CD4-positive, CD25-positive, alpha-beta regulatory T cell (primary cell): ENCODE measurements at places on chromosomes 3 and 15.

DNA sequence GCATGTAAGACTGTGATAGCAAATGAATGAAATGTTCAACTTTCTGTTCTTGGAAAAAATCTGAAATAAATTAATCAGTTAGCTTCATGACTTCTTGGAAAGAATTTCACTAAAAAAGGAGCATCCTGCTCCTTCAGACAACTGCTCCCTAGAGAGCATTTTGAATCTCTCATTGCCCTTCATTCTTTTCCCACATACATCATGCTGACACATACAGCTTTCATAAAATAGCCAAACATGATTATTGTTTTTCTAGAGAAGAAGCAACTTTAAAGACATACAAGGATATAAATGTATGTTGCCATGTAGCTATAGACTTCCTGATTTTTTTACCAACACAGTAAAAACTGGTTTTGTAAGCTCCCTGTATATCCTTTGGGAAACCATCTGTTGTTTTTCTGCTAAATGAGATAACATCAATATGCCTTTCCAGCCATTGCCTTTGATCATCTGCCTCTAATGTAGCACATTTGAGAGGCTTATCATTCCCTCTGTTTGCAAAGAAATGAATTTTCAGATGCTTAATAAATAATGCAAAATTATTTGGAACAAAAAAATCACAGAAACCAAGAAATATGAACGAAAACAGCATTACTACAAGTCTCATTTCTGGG is 248.2 kb upstream of the GPR149 start:
- no peak for DNase-seq

DNA sequence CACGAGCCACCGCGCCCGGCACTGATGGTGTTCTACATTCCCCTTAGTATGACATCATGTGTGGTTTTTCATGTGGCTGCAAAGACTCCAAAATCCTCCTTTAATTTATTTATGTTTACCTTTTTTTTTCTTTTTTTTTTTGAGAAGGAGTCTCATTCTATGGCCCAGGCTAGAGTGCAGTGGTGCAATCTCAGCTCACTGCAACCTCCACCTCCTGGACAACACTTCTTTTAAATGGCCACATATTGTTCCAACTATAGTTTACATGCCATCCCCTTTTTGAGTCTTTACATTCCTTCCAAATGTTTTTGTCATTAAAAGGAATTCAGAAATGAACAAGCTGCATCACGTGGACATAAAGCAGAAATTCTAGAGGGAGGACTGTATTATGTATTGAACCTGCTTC is 10.3 kb upstream of the CDV3 start:
- no peak for DNase-seq

DNA sequence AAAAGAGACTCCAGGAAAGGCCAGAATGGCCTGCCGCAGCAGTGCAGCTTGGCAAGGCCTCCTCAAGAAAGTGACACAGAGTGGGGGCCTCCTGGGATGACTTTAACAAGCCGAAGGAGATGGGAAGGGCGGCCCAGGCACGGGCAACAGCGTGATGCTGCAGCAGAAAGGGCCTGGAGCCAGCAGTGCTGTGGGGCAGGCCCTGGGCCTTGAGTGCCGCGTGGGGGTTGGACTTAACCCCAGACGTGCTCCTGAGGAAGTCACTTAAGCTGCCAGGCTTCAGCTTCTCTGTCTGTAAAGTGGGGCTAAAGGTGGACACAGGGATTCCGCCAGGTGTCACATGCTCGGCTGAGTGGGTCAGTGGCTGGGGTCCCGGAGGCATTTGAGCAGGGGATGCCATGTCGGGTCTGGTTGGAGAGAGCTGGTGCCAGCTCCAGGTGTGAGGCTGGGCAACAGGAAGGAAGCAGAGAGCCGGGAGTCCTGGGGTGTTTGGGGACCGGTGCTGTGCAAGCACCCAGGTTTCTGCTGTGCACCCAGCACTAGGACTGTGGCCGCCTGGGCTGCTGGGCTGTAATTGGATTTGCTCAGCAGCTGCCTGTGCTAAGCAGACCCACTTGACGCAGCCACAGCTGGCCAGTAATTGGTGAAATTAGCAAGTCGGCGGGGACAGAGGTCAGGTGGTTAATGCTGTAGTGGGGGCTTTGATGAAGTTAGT is 7.8 kb downstream of the DNAJB8 start:
- no peak for DNase-seq

DNA sequence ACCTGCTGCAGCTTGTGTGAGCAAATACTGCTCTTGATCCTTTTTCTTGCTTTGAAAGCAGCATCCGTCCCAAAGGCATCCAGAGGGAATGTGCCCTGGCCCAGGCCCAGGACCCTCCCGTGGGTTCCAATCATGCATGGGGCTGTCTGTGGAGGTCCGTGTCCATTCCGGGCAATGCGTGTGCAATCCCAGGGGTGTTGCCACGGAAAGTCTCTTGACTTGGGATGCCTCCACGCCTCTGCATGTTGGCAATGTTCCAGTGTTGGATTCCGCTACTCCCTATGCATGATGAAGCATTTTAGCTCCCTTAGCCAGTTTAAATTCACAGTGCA is 105.7 kb downstream of the SNRPN start:
- no peak for DNase-seq

DNA sequence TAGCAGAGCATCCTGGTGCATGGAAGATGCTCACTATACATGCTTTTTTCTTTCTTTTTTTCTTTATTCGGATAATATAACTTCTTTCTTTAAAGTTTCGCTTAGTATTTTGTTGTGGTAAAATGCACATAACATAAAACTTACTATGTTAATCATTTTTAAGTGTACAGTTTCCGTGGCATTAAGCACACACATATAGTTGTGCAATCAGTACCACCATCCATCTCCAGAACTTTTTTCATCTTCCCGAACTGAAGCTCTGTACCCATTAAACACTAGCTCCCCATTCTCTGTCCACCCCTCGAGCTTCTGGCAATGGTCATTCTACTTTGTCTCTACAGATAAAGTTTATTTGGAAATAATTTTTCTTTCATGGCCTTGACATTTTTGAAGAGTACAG is 1.0 kb upstream of the JAGN1 start:
- no peak for DNase-seq

DNA sequence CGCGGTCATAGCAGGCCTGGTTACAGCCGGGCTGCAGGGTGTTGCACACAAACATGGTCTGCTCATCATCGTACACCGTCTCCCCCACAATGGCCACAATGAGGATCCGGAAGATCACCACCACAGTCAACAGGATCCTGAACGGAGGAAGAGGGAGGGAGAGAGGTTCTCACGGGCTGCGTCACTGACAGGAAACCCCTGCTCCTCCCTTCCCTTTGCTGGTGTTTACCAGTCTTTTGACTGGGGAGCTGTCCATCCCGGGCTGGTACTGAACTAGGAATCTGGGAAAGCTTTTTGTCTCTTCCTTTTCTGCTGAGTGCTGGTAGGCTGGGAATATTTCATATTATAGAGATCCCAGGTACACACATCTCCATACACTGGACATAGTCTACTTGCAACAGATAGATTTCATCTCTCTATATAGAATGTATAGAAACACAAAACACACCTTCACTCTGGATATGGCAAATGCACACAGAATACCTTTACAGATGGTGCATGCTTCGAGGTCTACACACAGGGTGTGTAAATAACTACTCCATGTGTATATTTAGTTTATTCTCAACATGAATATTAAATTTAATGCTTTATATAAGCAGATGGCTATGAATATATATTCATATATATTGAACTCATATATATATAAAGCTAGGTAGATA is 1.4 kb downstream of the GJD2 start:
- peak; percentile 21 for DNase-seq

- no peak for DNase-seq
Measured at GRCh38 chr15:31869686-31870307, 160.5 kb upstream of the CHRNA7 start.

GRCh38 chr3:195921334-195921791 is 13.0 kb upstream of the TNK2 start:
- DNase-seq: no peak

GRCh38 chr15:58684751-58685150 is 64.8 kb downstream of the ADAM10 start:
- DNase-seq: no peak

DNA sequence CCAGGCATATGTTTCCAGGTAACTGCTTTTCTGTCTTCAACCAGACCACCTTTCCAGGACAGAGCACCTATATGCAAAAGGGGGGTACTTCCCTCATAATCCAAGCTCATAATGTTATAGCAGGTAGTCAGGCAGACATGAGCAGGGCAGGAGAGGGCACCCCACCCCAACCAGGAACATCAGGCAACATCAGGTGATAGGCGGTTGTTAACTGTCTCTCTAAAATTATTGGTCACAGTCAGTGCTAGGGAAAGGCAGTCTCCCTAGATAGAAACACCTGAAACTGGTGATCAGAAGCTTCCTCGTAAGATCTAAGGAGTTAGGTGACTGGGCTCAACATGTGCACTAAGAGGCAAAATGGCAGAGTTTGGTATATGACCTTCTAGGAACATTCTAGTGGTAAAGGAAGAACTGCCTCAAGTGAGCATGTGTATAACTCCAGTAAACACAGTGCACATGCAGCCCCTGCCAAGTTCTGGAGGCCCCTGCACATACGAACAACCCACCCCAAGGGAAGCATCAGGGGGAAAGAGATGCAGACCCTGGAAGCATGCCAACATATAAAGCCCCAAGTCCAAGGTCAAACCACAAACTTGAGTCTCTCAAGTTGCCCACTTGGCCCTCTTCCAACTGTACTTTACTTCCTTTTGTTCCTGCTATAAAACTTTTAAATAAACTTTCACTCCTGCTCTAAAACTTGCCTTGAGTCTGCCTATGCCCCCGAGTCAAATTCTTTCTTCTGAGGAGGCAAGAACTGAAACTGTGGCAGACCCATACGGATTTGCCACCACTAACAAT is 270.9 kb downstream of the ULK4 start:
- no peak for DNase-seq

DNA sequence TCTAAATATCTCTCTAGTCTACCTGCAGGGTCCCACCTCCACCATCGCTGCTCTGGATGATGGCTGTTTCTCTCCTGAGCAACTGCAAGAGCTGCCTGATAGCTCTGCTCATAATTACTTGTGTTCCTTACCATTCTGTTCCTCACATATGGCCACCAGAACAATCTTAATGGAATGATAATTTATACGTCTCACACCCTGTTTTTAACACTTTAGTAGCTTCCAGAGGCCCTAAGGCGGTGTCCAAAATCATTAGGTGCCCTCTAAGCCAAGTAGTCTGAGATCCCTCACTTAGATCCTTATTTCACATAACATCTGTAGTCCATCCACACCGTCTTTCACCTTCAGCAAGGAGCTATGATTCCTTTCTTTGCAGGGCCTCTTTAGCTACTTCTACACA is 373.3 kb downstream of the GBE1 start:
- DNase-seq: no peak

GRCh38 chr15:22806664-22807063 is 20.2 kb downstream of the NIPA1 start:
- DNase-seq: no peak

DNA sequence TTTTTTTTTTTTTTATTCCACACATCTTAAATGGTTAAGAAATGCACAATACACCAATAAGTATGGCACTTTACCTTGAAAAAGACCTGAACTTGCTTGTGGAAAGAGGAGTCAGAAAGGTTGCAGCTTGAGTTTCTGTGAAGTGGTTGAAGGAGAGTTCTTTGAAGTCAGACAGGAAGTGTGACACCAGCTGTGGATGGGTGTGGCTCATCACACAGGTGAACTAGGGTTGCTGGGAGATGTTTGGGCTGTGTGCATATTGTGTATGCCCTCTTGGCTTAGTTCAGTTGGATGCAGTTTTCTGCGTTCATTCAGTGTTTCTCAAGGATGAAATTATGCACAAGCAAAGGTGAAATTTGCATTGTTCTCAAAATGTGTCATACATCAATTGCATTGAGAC is 6.3 kb downstream of the AEN start:
- DNase-seq: peak; percentile 72

GRCh38 chr3:143601723-143602484 is 246.4 kb downstream of the SLC9A9 start:
- DNase-seq: no peak
